ENCODE measurements at places on chromosomes 3 and 15.

GRCh38 chr15:33449810-33450209 lies 139.0 kb downstream of the RYR3 start:
- DNase-seq: no peak

DNA sequence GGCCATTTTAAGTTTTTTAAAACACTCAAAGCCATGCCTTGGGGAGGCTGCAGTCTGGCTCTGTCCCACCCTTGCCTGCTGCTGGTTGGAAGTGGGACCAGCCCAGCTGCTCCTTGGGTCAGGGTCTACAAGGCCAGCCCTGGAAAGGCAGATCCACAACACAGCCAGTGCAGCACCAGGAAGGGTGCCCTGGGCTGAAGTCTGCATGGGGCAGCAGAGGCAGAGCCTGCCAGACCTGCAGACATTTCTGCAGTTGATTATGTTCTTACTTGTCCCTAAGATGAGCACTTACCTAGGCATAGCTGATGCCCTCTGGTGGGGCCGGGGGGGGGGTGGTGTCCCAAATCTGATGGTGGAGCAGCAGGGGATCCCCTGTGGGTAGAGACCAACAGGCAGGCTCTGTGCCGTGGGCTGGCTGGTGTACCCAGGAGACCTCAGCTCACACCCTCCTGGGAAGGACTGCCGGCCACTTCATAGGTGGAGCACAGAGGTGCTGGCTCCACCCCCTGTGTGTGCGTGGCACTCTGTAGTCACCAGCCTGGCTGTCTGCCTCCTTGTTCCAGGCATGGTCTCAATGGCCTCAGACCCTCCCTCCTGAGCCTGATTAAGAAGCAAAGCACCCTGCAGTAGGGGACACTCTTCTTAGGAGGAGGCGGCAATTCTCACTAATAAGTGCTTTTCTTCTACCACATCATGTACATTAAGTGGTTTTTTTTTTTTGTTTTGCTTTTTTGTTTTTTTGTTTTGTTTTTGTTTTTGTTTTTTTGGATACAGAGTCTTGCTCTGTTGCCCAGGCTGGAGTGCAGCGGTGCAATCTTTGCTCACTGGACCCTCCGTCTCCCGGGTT lies 97.4 kb upstream of the KLF13 start:
- DNase-seq: peak; percentile 19

GRCh38 chr15:36798366-36798765 lies 218.9 kb downstream of the CDIN1 start:
- DNase-seq: no peak

- no peak for DNase-seq
Measured at GRCh38 chr3:29644261-29644660, 363.4 kb downstream of the RBMS3 start.

GRCh38 chr3:193869221-193870201 lies 266.4 kb upstream of the HES1 start:
- DNase-seq: peak; percentile 82

DNA sequence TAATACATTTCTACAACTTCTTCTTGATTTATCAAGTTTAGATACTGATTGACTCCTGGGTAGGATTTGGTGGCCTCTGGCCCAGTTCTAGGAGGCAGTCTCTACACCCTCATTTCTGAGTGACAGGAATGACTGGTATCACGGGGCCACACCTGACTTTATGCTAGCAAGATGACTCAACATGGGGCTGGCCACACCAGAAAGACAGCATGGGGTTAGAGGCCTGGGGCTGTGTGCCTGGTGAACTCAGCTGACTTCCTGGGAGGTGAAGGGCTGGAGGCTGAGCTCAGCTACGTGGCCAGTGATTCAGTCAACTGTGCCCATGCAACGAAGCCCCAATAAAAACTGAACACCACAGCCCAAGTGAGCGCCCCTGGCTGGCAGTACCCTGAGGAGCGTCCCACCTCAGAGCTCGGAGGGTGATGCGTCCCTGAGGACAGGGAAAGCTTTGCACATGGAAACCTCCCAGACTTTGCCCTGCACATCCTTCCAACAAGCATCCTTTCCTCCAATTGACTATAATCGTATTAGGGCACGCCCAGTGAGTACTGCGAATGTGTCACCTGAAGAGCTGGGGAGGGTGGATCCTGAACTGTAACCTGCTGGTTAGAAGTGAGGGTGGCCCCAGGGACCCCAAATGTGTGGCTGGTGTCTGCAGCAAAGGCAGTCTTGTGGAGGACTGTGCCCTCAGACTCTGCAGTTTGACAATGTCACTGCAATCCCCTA lies 57.2 kb downstream of the NIPA2 start:
- DNase-seq: peak; percentile 95

- peak; percentile 82 for DNase-seq
Measured at GRCh38 chr15:81410318-81410753, 36.3 kb upstream of the TMC3 start.

GRCh38 chr3:55742022-55742831 lies 255.1 kb upstream of the WNT5A start:
- DNase-seq: no peak

DNA sequence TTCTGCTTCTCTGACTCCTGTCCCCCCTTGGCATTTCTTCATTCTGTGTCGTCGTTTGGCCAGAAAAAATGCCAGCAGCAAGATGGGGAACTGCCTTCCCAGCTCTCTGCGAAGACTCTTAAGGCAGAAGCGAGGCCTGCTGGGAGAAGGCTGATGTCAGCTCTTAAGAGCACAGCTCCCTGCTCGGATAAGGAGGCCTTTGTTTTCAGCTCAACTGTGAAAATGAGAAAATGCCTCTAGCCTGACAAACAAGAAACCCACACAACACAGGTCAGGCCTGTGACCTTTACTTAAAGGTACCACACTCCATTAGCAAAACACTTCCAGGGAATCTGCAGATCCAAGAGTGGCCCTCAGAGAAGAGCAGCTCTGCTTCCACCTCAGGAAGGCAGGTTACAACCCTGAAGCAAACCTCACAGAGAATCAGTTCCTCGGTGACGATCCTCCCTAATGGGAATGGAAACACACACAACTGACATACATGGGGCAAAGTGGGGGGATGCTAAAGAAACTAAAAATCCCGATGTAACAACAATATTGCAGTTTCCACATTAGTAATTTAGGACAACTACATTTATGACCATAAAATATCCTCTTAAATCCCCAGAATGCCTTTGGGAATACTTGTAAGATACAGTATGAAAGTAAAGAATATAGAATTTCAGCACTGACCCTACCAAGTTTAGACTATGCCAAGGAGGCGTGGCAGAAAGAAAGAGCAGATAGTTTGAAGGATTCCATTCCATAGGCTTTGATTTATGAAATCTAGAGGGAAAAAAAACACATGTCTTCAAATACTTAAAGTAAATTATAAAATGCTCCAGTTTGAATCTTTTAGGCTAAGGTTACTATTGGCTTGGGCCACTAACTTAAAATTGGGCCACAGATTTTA lies 52.1 kb downstream of the VGLL4 start:
- DNase-seq: no peak

- no peak for DNase-seq
Measured at GRCh38 chr15:62413786-62414185, 248.7 kb upstream of the C2CD4B start.

DNA sequence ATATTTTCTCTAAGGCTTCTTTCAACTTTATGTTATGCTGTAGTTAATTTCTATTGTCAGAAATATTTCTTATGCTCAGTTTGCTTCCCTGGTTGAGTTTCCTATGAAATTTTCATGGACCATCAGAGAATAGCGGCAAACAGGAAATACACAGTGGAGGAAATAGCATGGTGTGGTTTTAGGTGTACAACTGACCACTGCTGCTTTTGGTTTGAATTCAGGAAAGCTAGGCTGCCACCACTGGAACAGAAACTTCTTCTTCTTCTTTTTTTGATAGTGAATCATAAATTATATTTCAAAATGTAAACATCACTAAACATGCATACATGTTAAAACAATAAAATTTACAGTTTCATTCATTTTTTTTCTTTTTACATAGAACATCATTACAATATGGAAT lies 316.6 kb upstream of the TGFBR2 start:
- DNase-seq: no peak

DNA sequence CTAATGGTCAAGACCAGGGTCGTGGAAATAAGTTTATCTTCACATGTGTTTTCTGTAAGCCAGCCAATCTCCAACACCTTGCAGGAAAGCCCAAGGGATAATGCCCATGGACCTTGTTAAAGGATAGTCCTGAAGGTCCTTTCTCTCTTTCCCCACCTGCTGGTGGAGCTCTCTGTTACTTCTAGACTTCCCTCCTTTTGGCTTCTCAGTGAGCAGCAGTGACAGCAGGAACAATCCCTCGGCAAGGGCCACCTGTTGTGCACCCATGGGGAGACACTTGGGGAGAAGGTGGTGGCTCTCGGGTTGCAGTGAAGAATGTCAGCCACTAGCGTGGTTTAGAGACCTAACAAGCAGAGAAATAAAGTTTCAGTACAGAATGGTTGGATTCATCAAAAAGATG lies 84.0 kb upstream of the OSBPL11 start:
- DNase-seq: peak; percentile 18

DNA sequence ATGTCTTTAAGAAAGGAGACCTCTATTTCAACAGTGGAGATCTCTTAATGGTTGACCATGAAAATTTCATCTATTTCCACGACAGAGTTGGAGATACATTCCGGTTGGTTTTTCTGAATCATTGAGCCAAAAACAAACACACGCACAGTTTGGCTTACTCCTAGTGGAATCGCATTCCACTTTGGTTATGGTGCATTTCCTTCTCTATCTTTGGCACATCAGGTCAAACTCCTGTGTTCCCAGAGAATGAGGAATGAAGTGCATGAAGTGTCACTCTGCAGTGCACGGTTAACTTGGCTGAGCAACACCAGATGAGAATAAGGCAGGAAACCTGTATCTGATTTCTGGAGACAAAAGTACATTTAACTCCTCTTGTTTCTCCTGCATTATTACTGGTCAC lies 38.5 kb downstream of the HDC start:
- no peak for DNase-seq

DNA sequence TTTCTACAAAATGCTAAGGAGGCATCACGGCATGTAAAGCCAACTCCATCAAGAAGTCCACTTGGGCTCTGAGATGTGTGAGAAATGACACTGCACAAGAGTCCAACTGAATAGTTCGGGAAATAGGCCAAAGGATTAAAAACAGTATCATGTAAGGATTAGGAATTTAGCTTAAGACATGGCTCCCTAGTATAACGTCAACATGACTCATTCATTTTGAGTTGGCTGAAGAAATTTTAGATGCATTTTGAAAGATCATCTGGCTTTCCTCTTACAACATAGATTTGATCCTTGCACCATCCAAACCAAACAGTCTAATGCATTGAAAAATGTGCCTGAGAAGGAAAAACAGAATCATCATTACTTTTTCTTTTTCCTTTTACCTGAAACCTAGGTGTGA lies 109.3 kb upstream of the MME start:
- DNase-seq: peak; percentile 91

DNA sequence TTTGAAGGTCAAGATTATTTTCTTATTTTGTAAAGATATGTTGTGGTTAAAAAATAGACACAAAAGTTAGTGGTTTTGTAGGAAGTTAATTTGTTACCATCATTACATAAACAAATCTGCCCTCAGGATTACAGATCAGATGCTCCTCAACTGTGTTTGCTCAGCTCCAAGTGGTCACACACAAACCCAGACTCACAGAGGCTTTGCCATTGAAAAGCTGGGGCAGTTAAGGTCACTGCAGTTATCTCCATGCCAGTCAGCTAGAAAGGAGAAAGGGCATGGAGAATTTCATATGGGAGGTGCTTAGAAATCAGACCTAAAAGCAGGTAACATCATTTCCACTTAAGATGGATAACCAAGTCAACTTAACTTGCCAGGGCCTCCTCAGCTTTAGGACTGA lies 825.7 kb upstream of the GBE1 start:
- DNase-seq: no peak

- DNase-seq: no peak
Measured at GRCh38 chr15:26864664-26865191, 2.1 kb upstream of the GABRA5 start.

- DNase-seq: no peak
Measured at GRCh38 chr15:92846741-92847140, 53.4 kb upstream of the CHD2 start.

- peak; percentile 64 for DNase-seq
Measured at GRCh38 chr3:167861649-167862048, 126.1 kb downstream of the SERPINI1 start.

DNA sequence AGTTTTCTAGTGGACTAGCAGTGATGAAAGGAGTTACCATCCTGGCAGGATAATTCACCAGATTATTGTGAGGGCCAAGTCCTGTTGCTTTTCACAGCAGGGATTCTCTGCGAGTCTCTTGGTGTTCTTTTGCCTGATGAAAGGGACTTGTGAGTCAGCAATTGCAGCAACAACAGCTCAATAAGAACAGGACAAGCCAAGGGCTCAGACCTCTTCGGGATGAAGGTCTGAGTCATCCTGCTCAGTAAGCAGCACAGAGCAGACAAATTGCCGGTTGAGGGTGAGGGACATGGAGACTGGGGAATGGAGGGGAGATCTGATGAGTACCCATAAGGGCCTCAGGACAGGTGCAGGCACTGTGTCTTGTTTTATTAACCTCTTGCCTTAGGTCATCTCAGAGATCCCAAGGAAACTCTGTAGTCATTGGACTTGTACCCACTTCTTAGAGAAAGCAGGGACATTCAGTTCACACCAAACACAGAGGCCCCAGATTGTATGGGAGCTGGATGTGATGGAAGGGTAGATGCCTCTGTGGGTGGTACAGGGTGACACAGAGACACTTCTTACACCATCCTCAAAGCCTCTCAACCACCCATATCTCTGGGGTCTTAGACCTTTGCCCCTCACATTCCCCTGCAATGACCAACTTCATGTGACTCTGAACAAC lies 173.8 kb upstream of the TLE3 start:
- DNase-seq: peak; percentile 99

- no peak for DNase-seq
Measured at GRCh38 chr3:180962530-180962929, 27.0 kb downstream of the DNAJC19 start.

- DNase-seq: no peak
Measured at GRCh38 chr3:77014226-77014625, 25.7 kb upstream of the ROBO2 start.

GRCh38 chr3:49476563-49476962 lies 6.5 kb downstream of the DAG1 start:
- no peak for DNase-seq

- peak; percentile 32 for DNase-seq
Measured at GRCh38 chr15:35305946-35306345, 220.9 kb upstream of the NANOGP8 start.
